ENCODE measurements at places on chromosomes 7 and 10. TPM values are rescaled to one million over a fixed set of nuclear protein-coding genes. Genes with fewer than 3 reads are reported as not detected.

- DNase-seq, result no peak
- no peak overlapping the region for H3K4me3 ChIP-seq
- no peaks in the 10 kb centered on the region for H3K27me3 ChIP-seq
- no peak overlapping the region for H3K27ac ChIP-seq
- H3K36me3 ChIP-seq, result no peaks in the 10 kb centered on the region
Observed at GRCh38 chr7:96546426-96546825, 163.2 kb downstream of the SEM1 start.

GRCh38 chr7:151313857-151314256 lies 27.8 kb upstream of the NUB1 start:
- no peaks in the 10 kb centered on the region for H3K36me3 ChIP-seq
- no peak overlapping the region for H3K27ac ChIP-seq
- no peaks in the 10 kb centered on the region for H3K4me1 ChIP-seq
- H3K4me3 ChIP-seq, result no peak overlapping the region
- DNase-seq, result no peak

DNA sequence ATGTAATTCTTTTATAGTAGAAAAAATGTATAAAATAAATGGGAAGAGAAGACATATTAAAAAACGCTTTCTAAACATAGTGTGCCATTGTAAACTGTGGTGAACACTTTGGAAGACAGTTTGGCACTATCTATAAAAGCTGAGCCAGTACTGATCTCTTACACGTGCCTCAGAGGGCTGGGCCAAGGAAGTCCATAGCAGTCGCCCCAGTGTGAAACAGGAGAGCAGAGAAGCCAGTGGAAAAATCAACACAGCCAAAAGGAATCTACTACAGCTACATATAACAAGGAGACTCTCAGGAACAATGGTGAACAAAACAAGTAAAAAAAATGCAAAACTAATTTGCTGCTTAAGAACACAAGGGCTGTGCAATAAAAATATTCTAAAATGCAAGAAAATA lies 20.6 kb downstream of the SEPHS1 start:
- H3K4me3 ChIP-seq, result no peak overlapping the region
- no peak overlapping the region for H3K27ac ChIP-seq

DNA sequence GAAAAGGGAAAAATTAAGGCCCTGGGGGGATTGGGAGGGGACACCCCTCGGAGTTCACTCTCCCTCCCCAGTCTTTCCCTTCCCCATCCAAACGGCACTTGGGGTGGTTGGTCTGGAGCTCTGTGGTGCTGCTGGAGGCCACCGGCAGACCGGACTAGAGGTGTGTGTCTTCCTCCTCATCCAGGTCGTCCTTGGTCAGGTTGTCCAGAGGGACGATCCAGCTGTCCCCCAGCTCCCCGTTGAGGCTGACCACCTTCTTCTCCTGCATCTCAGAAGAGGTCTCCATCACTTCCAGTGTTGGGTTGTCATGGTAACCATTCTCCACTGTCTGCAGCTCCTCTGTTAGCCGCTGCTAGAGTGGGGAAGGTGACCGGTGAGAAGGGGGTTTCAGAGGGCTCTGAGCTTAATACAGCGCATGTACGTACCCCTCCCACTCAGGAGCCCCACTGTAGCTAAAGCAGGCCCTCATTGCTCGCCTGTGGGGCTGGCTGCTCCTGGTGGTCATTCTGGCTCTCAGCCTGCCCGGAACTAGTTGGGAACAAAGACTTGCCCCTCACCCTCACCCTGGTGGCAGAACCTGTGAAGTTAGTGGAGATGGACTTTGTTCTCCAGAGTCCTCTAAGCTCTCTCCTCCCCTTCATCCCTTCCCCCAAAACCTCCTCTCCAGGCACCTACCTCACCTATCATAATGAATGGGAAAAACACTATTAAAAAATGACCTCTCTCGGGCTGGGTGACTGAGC lies 52.1 kb downstream of the PODXL start:
- H3K27ac ChIP-seq, result no peak overlapping the region
- peaks cover 7% of the 10 kb centered on the region for H3K4me1 ChIP-seq
- no peak for DNase-seq

LMOD2 gene
- polyA plus RNA-seq, result not detected

STYXL1 gene
- 27.5 TPM for polyA plus RNA-seq

DNA sequence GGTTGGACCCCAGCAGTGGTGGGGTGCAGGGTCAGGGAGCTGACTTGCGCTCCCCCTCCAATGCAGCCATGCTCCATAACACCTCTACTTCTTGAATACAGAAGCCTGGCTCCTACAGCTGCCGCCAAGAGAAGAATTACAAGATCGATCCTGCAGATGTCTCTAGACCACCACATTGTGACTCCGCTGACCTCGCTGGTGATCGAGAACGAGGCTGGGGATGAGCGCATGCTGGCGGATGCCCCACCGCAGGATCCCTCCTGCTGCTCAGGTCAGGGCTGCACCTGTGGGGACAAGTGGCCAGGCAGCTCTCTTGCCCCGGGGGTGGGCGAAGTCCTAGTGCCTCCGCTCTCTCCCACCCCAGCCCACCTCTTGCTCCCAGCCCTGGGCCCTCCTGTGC lies 31.7 kb downstream of the ITIH2 start:
- H3K36me3 ChIP-seq, result peaks cover 48% of the 10 kb centered on the region
- H3K4me3 ChIP-seq, result no peak overlapping the region
- no peak for DNase-seq
- H3K27me3 ChIP-seq, result no peaks in the 10 kb centered on the region
- H3K4me1 ChIP-seq, result no peaks in the 10 kb centered on the region

OR6B1 gene
- not detected for polyA plus RNA-seq

Measured in liver (tissue), 10 donors.